AML-193 (cell line): ENCODE measurements at places on chromosomes 13 and 19.

GRCh38 chr13:108705031-108705430 is 75.6 kb downstream of the MYO16 start:
- no peak for DNase-seq

- no peak for DNase-seq
Observed at GRCh38 chr19:5259750-5260149, 80.9 kb downstream of the PTPRS start.

- DNase-seq: no peak
Observed at GRCh38 chr13:47553329-47553977, 447.6 kb downstream of the SUCLA2 start.

DNA sequence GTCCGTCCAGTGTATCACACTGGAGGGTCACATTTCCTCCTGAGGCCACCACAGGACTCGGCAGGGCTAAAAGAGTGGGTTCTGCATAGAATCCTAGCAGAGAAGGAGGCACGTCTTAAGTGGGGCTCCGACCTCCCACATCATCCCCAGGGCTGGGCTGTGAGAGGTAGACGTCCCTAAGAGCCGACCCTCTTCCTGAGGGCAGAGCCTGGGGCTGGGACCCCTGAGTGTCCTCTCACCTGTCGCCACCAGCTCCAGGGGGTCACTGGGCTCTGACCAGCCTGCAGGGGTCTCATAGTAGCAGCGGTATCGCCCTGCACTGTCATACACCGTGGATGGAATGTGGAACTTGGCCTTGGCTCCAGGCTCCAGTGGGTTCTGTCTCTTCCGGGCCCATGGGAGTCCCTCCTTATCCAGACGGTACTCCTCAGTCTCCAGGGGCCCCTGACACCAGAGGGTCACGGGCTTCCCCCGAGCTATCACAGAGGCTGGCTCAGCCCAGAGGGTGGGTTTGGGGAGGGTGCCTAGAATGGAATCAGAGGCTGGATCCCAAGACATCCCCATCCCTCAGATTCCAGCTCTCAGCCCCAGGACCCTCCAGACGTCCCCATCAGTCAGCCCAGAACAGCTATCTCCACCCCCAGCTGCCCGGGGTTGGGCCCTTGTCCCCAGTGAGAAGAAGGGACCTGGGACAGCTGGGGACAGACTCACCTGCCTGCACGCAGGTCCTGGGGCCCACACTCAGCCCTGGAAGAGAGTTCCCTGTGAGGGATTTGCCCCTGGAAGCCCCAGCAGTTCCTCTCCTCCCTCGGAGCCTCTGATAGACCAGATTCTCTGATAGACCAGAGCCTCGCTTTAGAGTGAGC is 590 bp downstream of the LILRB5 start:
- DNase-seq: no peak

DNA sequence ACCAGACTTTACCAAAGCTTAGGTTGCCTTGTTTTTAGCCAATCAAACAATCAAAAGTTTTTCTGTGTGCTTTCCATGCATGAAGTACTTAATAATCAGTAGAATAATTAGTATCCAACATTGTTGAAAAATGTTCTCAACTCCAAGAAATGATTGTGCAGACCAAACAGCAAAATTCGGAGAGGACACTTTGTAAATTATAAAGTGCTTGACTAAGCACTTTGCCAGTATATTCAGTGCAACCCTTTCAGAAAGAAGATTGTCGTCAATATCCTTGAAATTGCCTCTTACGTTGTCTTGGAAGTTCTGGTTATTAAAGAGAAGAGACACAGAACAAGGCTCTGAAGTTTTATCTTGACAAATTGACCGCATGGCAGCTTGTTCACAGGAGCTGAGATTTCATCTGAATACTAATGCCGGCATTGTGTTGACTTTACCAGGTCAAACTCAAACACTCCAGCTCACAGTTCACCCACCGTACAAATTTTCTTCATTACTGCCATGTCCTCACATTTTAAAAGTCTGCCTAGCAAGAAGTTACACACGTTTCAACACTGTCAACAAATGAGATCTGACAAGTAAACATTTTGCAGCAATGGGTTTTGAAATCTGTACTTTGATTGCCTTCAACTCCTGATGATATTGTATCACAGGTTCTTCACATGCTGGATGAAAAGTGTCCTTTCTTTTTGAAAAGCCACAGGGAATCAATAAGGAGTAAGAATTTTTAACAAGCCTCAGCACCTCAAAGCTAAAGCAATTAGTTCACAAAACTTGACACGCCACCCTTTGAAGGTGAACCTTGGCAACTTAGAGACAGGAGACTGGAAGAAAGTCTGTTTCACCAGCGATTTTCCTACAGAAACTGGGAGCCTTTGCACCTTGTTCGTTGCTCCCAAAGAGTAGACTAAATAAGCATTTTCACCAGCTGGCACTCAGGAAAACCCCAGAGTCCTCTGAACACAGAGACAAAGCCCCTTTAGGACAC is 150.9 kb downstream of the RFC3 start:
- no peak for DNase-seq
